ENCODE measurements at places on chromosomes 1 and 21.
A peak's percentile ranks its signal among the peaks of the same experiment; 100 is the strongest.

DNA sequence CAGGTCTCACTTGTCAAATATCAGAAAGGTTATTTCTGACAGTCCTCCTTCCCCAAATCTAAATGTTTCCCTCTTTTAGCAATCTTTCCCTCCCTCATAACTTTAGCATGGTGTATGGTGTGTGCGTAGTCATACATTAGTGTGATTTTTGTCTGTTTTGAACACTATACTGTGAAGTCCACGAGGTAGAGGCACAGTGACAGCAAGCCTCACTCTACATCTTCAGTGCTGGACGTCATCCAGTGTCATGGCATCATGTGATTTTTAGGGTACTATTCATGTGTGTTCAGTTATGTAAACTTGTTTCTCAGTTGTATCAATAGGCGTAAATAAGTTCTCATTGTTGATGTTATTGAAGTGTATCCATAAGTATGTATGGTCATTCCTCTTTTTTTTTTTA, 39.1 kb downstream of the DYRK1A start:
- DNase-seq, result no peak

DNA sequence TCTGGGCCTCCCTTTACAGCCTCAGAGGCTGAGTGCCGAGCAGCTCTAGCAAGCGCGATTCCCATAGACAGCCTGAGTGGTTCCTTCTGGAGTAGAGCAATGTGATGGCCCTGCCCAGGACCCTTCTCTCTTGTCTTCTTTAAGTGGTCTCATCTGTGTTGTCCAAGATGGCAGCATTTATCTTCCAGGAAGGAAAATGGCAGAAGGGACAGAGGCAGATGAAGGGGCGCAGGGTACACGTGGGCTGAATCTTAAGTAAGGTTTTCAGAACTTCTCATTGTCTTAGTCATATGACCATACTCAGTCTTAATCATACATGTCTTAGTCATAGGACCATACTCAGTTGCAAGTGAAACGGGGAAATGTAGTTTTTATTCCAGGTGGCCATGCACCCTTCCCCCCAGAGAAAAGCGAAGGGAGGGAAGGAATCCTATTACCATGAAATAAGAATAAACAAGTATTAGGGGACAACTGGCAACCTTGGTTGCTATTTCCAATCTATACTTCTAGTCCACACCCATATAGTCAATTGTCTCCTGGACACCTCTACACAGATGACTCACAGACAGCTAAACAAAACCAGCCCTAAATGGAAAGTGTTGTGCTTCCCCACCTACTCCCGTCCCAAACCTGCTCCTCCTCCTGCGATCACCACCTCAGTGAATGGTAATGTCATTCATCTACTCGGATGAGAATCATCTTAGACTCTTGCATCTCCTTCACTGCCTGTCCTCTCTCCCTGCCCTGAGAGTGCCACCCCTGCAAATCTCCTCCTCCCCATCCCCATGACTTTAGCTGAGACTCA, 13.3 kb downstream of the OVAAL start:
- DNase-seq, result no peak

DNA sequence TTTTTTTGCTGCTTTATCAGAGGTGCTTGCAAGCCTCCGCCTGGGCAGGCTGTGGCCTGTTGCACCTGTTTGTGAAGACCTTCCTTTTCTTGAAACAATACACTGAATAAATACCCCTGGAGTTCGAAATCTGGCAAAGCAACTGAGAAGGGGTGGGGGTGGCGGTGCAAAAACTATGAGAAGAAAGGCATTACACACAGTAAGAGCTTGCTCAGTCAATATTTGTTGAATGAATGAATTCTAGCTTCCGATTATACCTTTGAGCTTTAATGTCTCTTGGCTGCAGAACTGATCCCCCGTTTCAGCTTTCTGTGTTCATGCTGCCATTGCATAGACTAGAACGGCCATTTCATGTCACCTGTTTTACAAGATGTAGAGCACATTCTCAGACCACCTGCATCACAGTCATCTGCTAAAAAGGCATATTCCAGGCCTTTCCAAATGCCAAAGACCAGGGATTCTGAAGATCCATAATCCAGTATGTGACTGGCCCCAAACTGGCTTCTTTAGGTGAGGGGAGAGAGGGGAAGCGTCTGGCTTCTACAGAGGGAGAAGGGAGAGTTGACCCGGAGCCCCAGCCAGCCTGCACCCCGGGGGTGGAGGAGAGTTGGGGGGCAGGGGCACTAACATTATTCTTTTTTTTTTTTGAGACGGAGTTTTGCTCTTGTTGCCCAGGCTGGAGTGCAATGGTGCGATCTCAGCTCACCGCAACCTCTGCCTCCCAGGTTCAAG, 111.5 kb downstream of the ETS2 start:
- DNase-seq, result no peak

DNA sequence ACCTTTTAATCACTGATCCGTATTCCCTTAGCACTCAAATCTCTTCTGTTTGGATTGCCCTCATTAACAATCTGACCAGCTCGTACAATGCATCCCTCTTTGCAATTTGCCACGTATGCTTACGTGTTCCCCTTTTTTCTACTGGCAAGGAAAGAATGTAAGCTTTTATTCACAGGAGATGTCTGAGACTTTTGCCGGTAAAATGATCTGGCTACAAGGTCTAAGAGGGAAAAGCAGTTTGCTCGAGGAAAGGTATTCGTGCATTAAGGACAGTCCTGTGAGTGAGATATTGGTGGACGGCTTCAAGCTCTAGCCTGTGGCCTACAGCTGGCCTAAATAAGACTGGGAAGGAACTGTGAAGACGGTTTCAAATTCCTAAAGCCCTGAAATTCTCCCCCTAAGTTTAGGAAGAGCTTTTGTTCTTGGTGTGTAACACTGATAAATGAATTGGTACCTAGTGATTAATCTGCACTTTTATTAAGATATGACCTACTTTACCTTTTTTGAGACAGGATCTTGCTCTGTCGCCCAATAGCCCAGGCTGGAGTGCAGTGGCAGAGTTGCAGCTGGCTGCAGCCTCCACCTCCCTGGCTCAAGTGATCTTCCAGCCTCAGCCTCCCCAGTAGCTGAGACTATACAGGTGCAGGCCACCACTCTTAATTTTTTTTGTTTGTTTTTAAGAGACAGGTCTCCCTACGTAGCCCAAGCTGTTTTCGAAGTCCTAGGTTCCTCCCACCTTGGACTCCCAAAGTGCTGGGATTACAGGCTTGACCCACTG, 895 bp upstream of the UBR4 start:
- no peak for DNase-seq

DNA sequence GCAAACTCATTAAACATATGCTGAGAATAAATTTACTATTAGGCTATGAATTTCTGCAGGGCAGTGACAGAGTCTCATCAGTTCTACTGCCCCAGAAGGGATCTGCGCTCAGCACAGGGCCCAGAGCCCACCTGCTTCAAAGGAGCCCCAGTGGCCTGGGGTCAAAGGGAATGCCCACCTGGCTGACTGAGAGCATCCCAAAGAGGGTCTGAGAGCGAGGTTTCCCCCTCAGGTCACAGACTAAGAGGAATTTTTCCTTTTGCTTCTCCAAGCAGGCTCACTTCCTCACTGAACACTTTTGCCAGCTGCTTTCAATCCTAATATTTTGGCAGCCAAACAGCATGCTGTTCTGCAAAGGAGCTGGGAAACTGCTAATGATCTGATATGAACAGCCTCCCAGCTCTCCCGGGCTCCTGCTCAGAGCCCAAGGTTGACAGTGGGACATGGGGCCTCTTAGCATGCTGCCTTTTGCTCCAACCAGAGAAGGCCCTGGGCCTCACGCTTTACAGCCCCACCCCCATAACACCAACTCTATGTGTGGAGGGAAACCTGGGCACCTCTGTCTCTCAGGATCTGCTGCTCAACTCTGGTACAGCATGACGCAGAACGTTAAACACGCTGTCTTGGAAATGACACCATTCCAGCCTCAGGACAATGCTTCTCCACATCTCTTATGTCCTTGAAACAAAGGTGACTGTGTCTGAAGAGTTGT, 70.7 kb upstream of the SYT6 start:
- DNase-seq, result no peak

DNA sequence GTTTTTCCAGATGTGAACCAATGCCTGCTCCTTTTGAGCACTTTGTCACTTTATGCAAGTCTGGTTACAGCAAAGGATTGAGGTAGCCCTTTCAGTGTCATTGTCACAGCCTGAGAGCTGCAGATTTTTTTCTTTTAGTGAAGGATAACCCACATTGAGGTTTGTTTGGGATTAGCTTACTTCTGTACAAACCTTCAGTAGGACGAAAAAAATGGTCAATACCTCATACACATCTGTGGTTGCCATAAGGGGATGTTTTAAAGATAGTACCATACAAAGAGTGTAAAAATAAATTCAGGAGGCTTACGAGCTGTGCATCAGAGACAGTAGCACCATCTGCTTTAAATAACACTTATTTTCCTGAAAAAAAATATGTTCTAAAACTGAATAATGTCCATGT, 566.0 kb downstream of the AJAP1 start:
- no peak for DNase-seq

GRCh38 chr21:44466351-44466954, 11.1 kb downstream of the LRRC3 start:
- no peak for DNase-seq

- no peak for DNase-seq
Observed at GRCh38 chr1:106568201-106568974, 488.1 kb upstream of the PRMT6 start.

DNA sequence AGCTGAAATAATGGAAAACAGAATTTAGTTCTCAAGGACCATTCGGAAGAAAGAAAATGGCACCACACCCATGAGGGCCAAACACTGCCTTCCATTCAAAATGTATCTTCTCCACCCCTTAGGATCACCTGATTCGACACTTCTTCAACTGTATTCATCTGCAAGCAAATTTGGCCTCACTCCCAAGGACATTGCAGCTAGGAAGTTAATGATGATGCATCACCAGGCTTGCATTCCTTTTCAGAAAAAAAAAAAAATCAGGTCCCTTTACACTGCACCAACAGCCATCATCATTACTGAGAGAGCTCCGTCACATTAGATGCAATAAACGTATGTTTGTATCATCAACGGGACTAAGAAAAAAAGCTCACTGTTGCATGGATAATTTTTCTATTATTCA, 368.3 kb downstream of the PCP4 start:
- no peak for DNase-seq

DNA sequence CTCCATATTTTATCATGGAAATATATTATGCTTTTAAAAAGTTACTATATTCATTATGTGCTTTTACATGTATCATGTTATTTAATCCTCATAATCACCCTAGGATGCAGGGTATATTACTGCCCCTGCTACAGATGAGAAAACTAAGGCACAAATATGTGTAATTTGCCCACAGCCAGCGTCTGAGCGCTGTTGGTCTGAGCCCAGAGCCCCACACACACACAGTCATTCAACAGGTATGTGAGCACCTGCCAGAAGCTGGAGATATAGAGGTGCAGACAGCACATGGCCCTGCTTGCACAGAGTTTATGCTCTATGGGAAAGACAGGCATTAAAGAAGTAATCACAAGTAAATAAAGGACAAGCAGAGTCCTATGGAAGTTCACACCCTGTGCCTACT, 49.8 kb upstream of the SEC16B start:
- no peak for DNase-seq

DNA sequence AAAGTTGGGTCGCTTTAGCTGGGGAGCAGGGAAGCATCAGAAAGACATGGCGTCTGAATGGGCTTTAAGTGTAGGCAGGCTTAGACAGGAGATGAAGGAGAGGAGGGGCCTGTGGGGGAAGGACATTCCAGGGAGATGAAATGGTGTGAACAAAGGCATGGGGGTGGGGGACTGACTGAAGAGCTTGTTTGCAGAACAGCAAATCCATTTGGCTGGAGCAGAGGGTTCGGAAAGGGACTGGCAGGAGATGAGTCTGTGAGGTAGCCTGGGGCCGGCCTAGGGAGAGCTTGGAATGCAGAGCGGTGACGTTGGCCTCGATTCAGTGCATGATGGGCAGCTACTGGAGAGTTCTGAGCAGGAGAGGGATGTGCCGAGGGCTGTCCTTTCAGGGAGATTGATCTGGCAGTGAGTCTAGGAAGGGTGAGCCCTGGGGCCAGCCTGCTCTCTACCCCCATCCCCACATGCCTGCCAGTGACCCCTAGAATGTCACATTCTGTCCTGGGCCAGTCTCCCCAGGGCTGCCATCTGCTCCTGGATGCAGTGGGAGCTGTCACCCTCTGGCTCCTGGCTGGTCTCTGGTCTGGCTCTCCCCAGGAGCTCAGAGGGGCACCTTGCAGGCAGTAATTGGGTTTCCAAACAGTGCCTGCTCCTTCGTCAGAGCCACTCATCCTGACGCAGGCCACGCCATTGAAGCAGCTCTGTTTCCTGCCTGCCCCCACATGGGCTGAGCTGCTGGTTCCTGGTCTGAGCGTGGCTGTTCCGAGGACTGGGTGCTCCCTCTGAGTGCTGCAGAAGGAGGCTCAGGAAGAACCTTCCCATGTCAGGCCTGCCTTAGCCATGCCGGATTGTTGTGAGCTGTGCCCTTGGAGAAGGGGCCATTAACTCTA, 22.3 kb upstream of the TMEM222 start:
- DNase-seq, result no peak

GRCh38 chr1:58619286-58620054, 42.4 kb upstream of the TACSTD2 start:
- DNase-seq, result no peak

- DNase-seq, result no peak
Observed at GRCh38 chr21:45297329-45297728, 9.6 kb upstream of the POFUT2 start.

- no peak for DNase-seq
Observed at GRCh38 chr1:67191668-67192520, 25.6 kb downstream of the IL23R start.

DNA sequence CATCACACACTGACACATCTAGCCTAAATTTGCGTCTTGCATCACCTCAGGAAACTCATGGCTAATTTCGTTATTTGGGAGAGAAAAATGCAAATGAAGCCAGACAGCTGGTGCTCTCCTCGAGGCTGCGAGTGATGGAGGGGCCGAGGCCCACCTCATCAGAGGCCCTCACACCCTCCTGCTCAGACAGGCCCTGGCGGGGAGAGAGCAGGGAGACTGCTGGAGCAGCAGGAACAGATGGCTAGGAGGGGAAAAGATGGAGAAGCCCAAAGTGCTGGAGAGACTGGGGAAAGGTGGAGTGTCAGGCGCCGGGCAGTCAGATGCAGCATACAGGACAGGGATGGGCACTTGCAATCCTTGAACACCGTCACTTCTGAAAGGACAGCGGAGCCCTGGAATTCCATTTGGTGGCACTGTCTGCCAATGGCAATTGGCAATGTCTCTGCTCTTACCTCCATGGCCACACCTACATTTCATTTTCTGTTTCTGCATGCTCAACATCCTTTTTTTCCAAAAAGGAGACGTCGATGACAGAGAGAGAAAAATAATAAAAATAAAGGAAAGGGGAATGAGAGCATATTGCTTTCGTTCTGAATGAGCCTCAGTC, 286.2 kb downstream of the SPATA17 start:
- no peak for DNase-seq

DNA sequence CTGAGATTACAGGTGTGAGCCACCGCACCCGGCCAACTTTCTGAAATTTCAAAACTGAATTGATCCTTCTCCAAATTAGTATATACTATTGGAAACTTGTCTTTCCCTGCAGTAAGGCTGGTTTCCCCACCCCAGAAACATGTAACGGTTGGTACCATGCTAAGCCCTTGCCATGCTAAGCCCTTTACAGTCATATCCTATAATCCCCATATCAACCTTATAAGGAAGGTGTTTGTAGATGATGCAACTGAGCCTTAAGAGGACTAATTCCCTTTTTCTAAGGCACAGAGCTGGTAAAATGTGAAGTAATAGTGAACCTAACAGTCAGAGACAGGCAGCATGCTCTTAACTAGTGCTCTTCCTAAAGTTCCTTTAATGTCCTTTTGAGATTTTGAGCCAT, 413.7 kb downstream of the DISC1 start:
- DNase-seq, result no peak

GRCh38 chr1:39575191-39576015, 1.2 kb downstream of the PABPC4 start:
- peak; percentile 74 for DNase-seq

All from activated CD8-positive, alpha-beta memory T cell treated with anti-CD3 and anti-CD28 coated beads, Interleukin-2, amount 10 ng/mL, durations not matched to agents 7 days and 5 days (primary cell).